ENCODE measurements at places on chromosomes 2 and 18.

GRCh38 chr2:129766374-129766993 lies 213.0 kb upstream of the RAB6C start:
- no peak for DNase-seq

DNA sequence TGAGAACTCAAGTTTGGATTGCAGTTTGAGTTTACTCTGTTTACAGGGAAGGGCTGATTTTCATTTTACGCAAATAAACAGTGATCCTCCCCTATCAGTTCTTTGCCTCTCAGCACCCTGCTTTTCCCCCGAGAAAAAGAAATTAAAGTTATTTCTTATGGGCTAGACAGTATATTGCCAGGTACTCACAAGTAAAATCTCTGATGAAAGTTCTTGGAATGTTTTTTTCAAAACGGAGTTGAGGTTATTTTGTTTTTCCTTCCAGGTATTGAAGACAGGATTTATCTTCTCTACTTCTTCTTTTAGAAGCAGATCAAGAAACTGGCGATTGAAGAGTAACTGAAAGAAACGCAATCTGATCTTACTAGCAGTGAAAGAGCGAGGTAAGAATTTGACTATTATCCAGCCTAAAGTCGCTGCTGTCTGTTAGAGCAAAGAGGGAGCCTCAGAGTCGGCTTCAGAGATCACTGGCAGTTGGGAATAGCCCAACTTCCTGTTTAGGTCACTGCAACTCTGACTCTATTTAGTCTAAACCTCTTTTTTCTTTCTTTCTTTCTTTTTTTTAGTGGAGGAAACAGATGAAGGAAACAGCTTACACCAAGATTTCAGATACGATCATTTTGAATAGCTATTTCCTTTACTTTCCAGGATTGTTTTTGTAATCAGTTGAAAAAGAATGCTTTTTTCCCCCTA lies at the start of gene TFPI:
TFPI (minus strand) TSS at position 425 of the 693 bp plus-strand sequence. CDS start 50,667 bp downstream, outside the sequence.
- no peak for DNase-seq

DNA sequence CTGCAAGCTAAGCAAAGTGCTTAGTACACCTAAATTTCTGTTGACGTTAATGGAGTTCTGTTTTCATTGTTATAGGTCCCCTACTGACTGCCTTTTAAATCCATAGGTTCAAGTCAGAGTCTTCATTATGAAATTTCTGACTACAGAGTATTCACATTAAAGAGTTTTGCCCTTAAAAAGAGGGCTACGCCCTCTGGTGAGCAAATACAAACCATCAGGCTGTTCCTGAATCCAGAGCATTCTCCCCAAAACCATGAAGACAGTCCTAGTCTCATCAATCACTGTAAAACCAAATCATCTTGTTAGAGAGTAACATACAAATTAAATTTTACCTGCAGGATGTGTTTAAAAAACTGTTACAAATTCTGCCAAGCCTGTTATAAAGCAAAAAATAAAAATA lies 1091.7 kb downstream of the TDRD15 start:
- DNase-seq = no peak

GRCh38 chr2:134206573-134206972 lies 47.3 kb upstream of the MGAT5 start:
- DNase-seq = no peak

GRCh38 chr2:133215477-133215876 lies 352.8 kb downstream of the NCKAP5 start:
- DNase-seq = no peak

- peak; percentile 34 for DNase-seq
Observed at GRCh38 chr18:41745166-41746049, 209.6 kb upstream of the PIK3C3 start.

DNA sequence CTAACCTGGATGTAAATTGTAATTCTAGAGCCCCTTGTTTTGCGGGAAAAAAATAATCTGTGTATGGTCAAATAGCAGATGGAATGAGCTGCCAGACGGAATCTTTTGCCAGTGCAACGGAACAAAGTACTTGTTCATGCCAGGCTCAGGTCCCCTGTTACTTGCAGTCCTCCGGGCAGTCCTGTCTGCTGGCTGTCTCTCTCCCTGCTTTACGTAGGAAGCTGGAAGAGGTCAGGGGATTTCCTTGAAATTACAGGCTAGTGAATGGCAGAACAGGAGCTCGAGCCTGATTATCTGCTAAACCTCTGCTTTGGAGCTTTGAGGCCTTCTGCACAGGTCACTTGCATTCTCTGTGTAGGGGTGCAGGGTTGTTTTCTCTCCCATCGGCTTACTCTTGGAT lies 54.8 kb downstream of the LRRFIP1 start:
- no peak for DNase-seq

DNA sequence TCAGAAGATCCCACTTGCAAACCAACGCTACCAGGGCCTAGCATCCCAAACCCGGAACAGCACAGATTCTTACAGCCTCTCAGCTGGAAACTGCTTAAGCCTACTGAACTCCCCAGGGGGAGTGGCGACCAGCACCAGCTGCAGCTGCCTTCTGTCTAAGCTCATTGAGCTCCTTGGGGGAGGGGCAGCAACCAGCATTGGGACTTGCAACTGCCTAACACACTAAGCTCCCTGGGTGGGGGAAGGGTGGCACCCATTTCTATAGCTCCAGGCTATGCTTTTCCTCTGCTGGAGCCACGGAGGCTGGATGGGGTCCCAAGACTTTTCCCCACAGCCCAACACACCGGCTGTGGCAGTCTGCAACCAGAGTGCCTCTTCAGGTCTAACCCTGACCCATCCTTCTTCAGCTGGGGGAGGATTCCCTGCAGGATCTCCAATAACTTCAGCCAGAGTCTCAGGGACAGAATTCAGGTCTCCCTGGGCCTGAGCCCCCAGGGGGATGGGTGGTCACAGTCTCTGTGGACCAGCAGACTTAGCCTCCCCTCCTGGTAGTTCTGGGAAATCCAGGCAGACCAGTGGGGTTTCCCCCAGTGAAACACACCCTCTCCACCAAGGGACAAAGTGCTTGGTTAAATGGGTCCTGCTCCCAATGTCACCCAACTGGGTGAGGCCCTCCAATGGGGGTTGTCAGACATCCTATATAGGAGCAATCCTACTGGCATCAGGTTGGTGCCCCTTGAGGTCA lies 45.9 kb upstream of the ITGA4 start:
- no peak for DNase-seq

GRCh38 chr2:148517822-148518221 lies 126.7 kb upstream of the EPC2 start:
- DNase-seq = no peak

GRCh38 chr18:47832348-47832747 lies 98.1 kb downstream of the SMAD2 start:
- no peak for DNase-seq

- DNase-seq = no peak
Observed at GRCh38 chr2:43389581-43390466, 163.4 kb upstream of the ZFP36L2 start.

DNA sequence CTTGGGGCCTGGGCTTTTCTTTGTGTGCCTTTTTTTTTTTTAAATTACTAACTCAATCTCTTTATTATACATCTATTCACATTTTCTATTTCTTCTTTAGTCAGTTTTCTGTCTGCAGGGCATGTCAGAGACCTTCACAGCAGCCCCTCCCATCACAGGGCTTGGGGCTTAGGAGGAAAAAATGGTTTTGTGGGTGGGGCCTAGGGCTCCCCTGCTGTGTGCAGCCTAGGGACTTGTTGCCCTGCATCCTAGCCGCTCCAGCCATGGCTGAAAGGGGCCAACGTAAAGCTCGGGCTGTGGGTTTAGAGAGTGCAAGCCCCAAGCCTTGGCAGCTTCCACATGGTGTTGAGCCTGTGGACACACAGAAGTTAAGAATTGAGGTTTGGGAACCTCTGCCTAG lies 13.8 kb downstream of the ZSCAN30 start:
- DNase-seq = no peak

GRCh38 chr2:236712304-236712703 lies 142.7 kb downstream of the ACKR3 start:
- no peak for DNase-seq

DNA sequence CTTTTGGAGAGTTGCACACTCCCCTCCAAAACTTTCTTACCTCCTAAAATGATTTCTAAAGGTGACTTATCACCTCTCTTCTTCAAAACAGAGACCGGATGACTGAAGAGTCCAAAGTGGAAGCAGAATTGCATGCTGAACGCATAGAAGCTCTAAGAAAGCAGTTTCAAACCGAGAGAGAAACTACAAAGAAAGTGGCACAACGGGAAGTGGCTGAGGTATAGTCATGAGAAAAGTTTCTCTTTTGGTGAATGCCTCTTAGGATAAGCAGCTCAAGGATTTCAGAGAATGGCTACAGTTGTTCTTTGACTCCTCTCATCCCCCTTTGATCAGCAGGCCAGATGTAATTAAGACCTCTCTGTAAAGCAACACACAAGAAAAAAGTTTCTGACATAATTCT lies 73.6 kb downstream of the GTF3C3 start:
- no peak for DNase-seq

GRCh38 chr2:70746094-70746974 lies 21.7 kb downstream of the ADD2 start:
- DNase-seq = no peak

DNA sequence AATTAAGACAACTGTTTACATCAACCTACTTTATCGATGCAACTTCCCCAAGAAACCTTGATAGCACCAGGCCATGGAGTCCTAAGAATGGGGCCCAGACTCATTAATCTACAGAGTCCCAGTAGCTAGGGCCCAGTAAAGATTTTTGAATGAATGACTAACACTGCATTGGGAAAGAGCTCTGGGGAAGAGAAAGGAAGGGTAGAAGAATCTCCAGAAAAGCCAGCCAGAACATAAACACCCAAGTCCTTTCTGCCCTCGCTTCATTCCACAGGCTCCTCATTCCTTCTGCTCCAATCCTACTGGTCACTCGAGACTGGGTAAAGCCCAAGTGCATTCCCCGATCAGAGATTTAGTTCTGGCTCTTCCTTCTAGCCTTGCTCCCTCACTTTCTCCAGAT lies 44.3 kb downstream of the CYRIA start:
- DNase-seq = no peak

DNA sequence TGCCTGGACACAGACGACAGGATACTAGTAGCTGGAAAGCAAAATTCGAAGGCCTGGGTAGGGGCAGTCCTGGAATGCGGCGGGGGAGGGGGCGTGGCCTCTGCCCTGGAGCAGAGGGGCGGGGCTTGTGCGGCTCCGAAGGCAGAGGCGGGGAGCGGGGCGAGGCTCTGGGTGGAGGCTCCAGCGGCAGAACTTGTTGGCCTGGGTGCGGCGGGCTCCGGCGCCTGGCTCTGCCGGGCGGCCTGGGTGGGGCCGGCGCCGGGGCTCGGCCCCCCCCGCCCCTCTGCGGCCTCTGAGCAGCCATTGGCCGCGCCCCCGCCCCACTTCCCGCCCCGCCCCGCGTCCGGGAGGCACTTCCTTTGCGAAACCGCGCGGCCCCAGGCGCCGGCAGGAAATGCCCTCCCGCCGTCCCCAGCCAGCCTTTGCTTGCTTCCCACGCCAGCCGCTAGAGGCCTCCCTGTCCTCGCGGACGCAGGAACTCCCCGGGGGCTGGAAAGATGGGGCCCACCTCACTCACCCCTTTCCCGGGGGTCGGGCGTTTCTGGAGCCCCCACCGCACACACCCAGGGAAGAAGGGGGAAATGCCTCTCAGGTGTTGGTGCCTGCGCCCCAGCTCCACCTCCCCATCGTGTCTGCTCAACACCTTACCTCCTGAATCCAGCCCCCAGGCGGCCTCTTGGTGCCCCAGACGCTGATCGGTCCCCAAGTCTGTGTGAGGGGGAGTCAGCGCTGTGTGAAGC lies 6.7 kb downstream of the CTDSP1 start:
- peak; percentile 97 for DNase-seq

GRCh38 chr2:220556658-220557057 lies 929.2 kb downstream of the SLC4A3 start:
- no peak for DNase-seq

DNA sequence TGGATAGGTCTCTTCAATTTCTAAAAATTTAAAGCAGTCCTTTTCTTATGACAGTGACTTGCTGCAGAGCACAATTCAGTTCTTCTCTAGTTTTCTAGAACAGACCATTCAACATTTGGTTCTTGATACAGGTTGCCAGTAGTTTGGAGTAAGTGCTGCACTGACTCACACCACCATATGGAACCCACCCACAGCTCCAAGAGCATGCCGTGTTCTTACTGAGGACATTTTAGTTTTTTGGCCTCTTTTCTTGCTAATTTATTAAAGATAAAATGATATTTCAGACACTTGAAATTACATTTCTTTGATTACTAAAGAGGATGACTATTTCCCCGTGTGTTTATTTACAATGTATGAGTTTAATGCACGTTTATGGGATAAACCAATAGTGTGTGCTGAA lies 120.0 kb downstream of the COL4A4 start:
- no peak for DNase-seq

DNA sequence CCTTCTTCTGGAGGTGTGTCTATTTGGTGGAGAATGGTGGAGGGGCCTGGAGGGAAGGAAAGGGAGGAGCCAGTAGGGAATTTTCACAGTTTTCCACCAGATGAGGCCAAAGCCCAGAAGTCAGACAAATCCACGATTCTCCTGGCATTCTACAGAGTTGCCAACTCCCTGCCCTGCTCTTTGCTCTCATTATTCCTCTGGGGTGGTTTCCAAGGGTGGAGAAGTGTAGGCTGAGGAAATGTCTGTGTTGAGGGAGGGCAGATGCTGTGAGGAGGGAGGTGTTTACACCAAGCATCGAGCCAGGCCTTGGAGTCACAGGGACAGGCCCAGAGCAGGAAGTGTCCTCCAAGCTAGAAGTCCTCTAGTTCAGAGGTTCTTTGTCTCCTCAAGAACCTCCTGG lies 124.1 kb upstream of the LGALSL start:
- DNase-seq = no peak

DNA sequence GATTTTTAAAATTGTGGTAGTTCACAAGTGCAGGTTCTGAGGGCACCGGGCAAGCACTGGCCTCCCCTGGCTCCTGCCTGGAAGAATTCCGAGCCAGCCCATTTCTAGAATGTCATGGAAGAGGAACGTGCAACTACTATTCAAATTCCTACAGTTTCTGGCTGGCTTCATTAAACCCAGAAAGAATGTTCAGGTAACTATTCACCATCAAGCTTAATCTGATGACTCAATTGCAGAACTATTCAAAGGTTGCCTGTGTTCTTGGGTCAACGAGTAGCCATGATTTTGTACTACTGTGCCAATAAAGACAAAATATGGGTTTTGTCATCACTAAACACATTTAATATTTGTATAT lies 14.3 kb upstream of the MFF start:
- no peak for DNase-seq

Data from GM20000 (cell line).